ENCODE measurements at places on chromosomes 1 and 21.

DNA sequence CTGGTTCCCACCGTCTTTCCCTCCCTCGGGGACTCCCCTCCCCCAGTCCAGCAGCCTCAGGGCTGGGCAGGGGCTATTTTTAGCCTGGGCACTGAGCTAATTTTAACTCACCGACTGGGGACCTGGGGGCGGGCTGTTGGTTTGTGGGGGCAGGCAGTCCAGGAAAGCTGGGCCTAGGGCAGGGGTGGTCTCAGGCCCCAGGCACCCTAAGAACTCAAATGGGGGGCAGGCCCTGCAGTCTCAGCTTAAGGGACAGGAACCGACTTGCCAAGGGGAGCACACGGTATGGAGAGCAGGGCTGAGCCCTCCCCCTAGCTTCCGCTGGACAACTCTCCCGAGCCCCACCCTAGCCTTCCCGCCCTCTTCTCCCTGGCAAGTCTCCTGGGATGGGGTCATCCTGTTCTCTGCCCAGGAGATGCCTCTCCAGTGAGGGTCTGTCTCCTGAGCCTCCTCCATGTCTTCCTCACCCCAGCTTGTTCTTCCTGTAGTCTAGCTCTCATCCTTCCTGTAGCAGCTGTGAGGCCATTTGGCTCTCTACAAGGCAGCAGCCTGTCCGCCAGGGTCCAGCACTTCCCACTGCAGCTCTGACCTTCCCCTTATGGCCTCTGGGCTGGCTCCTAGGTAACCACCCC lies 10.1 kb downstream of the MEF2D start:
- peak overlapping the region; percentile 61 for H3K27ac ChIP-seq
- peak overlapping the region; percentile 51 for H3K4me3 ChIP-seq
- H3K4me1 ChIP-seq, result peaks cover 25% of the 10 kb centered on the region

GRCh38 chr1:235513495-235514366 lies 9.5 kb upstream of the B3GALNT2 start:
- no peaks in the 10 kb centered on the region for H3K27me3 ChIP-seq
- H3K36me3 ChIP-seq, result no peaks in the 10 kb centered on the region
- H3K4me1 ChIP-seq, result no peaks in the 10 kb centered on the region
- H3K4me3 ChIP-seq, result no peak overlapping the region

GRCh38 chr1:162252214-162252613 lies 124.4 kb downstream of the SPATA46 start:
- H3K36me3 ChIP-seq, result no peaks in the 10 kb centered on the region
- H3K4me3 ChIP-seq, result no peak overlapping the region
- DNase-seq, result no peak
- peaks cover 21% of the 10 kb centered on the region for H3K4me1 ChIP-seq

DNA sequence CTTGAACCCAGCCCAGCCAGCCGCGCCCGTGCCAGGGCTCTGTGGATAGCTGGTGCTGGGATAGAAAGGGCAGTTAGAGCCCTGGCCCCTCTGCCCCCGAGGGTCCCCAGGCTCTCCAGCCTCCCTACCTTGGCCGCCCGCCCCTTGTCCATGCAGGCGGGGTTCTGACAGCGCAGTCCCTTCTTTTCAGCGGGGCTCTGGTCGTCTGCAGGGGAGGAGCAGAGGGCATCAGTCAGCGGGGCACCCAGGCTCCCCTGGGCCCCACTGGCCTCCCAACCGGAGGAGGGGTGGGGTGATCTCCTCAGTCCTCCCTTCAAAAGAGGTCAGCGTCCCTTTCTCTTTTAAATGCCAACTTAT lies 4.9 kb upstream of the PLEKHG5 start:
- DNase-seq, result no peak
- no peaks in the 10 kb centered on the region for H3K36me3 ChIP-seq
- peaks cover 17% of the 10 kb centered on the region for H3K27me3 ChIP-seq
- peak overlapping the region; percentile 82 for H3K4me3 ChIP-seq
- H3K27ac ChIP-seq, result no peak overlapping the region
- peaks cover 33% of the 10 kb centered on the region for H3K4me1 ChIP-seq

DNA sequence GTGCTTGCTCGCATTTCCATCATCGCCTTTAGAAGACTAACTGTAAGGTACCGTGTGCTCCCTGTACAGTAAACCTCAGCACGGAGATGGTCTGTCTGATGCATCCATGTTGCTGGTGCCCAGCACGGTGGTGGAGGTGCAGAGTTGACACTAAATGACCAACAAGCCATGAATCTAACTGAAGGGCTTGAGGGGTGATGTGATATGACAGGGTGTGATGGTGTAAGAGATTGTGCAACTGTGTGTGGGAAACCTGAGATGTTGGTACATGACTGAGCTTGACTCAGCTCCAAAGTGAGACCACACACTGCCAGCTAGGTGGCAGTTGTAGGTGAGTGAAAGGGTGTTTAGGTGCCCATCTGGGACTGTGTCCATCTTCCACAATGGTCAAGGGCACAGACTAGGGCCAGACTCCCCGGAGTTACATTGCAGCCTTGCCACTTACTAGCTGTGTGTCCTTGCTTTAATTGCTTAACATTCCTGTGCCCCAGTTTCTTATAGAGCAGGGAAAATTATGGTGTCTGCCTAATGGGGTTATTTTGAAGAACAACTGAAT lies 21.4 kb downstream of the SLC2A1 start:
- peaks cover 42% of the 10 kb centered on the region for H3K36me3 ChIP-seq
- no peak for DNase-seq

All from H1 (cell line).